ENCODE measurements at places on chromosomes 2 and 18. TPM values are rescaled to one million over a fixed set of nuclear protein-coding genes. Genes with fewer than 3 reads are reported as not detected.

DNA sequence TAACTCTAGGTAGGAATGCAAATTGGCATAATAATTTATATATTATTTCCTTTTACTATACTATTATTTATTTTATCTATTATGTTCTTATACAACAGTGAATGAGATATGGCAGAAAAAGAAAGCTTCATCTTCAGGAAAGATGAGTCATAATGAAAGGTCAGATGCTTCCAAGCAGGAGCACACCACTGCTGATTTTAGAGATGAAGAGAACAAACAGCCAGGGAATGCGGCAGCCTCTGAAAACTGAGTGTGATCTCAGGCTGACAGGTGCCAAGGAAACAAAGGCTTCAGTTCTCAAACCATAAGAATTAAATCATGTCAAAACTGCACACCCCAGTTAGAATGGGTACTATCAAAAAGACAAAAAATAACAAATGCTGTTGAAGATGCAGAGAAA lies 149.0 kb downstream of the CCDC178 start:
- no peak overlapping the region for H3K4me3 ChIP-seq
- H3K4me1 ChIP-seq: no peaks in the 10 kb centered on the region
- no peak overlapping the region for H3K27ac ChIP-seq
- H3K36me3 ChIP-seq: no peaks in the 10 kb centered on the region
- DNase-seq: no peak

DNA sequence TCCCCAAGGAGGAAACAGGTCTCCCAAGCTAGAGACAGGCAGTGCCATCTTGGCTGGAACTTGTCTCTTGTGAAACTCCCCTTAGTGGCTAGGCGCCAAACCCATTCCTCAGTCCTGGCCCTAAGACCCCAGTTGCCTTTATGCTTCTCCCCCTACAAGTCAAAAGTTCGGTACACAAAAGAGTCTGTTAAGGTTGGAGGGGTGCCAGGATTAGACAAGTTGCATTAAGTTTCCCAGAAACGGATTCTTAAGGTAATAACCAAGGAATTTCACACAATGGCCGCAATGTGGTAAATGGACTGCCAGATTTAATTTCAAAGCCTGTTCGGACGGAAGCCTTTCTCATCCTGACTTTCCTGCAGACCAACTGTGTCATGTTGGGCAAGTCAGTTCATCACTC lies 80.7 kb downstream of the CCBE1 start:
- H3K4me1 ChIP-seq: no peaks in the 10 kb centered on the region
- H3K36me3 ChIP-seq: no peaks in the 10 kb centered on the region
- no peak overlapping the region for H3K27ac ChIP-seq

- no peaks in the 10 kb centered on the region for H3K36me3 ChIP-seq
- H3K27me3 ChIP-seq: no peaks in the 10 kb centered on the region
- no peak for DNase-seq
- no peak overlapping the region for H3K4me3 ChIP-seq
- H3K27ac ChIP-seq: peak overlapping the region; percentile 93
Observed at GRCh38 chr2:23566241-23567142, 181.5 kb downstream of the KLHL29 start.

AGXT gene
- total RNA-seq: 0.30 TPM

ZNF513 gene
- 13.5 TPM for total RNA-seq

- H3K27me3 ChIP-seq: no peaks in the 10 kb centered on the region
- no peak overlapping the region for H3K27ac ChIP-seq
- no peak overlapping the region for H3K4me3 ChIP-seq
- no peaks in the 10 kb centered on the region for H3K36me3 ChIP-seq
- no peaks in the 10 kb centered on the region for H3K4me1 ChIP-seq
Observed at GRCh38 chr2:226581661-226582060, 218.0 kb downstream of the IRS1 start.

GRCh38 chr2:215870088-215870490 lies 143.3 kb downstream of the MREG start:
- H3K36me3 ChIP-seq: no peaks in the 10 kb centered on the region
- no peak overlapping the region for H3K27ac ChIP-seq
- H3K27me3 ChIP-seq: no peaks in the 10 kb centered on the region

- peak; percentile 66 for DNase-seq
- H3K27ac ChIP-seq: no peak overlapping the region
- H3K36me3 ChIP-seq: no peaks in the 10 kb centered on the region
Observed at GRCh38 chr2:237581751-237582746, 8.5 kb downstream of the RAB17 start.

GRCh38 chr2:1798115-1798784 lies 53.9 kb upstream of the PXDN start:
- H3K27ac ChIP-seq: no peak overlapping the region
- no peak overlapping the region for H3K4me3 ChIP-seq
- DNase-seq: no peak
- no peaks in the 10 kb centered on the region for H3K36me3 ChIP-seq
- H3K27me3 ChIP-seq: no peaks in the 10 kb centered on the region
- no peaks in the 10 kb centered on the region for H3K4me1 ChIP-seq

All from tibial nerve (tissue), 4 donors.